SK-MEL-5 (cell line): ENCODE measurements at places on chromosomes 2 and 18. TPM values are rescaled to one million over a fixed set of nuclear protein-coding genes. Genes with fewer than 3 reads are reported as not detected.

- no peak for DNase-seq
Observed at GRCh38 chr2:20313659-20314058, 37.0 kb downstream of the PUM2 start.

DNA sequence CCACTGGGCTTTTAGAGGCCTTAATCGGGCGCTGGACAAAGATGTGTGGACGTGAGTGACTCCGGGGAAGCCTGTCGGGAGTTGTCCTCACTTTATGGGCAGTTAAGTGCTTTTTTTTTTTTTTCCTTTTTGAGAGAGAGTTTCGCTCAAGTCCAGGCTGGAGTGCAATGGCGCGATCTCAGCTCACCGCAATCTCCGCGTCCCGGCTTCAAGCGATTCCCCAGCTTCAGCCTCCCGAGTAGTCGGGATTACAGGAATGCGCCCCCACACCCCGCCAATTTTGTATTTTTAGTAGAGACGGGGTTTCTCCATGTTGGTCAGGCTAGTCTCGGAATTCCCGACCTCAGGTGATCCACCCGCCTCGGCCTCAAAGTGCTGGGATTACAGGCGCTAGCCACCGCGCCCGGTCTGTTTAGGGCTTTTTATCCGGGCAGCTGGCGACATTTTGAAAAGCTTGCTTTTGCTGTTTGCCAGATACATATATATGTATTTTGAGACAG, 1.5 kb downstream of the MSH6 start:
- no peak for DNase-seq

- DNase-seq: no peak
Observed at GRCh38 chr2:73487112-73487657, 101.5 kb downstream of the ALMS1 start.

GRCh38 chr2:227430639-227431038, 41.3 kb upstream of the AGFG1 start:
- no peak for DNase-seq

DNA sequence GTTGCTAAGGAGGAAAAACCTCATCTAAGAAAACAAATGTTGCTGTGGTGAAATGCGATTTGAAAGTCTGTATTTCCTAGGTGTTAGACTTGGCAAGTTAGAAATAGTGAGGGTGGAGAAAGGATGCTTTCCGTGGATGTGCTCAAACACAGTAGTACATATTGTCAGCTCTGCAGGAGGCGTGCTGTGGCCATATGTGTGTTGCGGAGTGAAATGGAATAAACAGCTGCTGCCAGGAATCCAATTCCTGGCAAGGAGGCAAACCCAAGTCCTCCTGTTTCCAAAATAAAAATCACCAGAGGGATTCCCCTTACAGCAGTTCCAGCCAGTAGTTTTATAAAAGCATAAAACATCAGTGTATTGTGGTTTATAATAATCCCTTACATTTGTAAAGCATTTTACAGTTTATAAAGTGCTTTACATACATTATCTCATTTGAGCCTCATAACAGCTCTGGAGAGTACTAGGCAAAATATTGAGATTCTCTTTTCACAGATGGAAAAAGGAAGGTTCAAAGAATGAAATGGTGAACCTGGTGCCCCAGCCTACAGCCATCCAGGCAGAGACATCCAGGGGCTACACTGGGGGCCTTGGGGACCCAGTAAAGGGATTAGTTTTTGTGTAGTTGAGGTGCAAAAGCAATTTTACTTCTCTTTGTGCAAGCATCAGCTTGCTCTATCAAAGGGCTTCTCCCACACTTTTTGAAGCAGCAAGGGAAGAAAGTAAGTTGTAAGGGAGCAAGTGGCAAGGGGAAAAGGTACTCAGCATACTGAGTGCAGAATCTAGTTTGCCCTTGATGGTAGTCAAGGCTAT, 206.0 kb downstream of the AGPS start:
- DNase-seq: peak; percentile 57

- DNase-seq: no peak
Observed at GRCh38 chr18:54284981-54285785, 15.9 kb downstream of the POLI start.

- peak; percentile 56 for DNase-seq
Observed at GRCh38 chr2:11750422-11750821, 4.0 kb downstream of the LPIN1 start.

GRCh38 chr2:165952085-165952484, 1.5 kb downstream of the TTC21B start:
- DNase-seq: no peak

DNA sequence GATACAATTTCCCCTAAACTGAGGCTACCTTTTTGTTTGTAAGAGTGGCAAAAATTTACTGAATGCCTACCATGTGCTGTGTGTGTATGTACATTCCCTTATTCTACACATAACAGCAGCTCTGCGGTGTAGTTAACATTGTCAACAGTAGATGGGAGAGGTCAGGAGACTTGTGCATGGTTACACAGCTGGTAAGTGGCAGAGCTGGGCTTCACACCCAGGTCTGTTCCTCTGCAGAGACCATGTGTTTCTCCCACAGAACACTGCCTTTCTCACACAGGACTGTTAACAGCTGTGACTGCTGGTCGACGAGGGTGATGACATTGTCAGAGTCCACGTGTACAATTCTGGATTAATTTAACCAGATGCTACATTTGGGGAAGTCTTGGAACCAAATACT, 49.1 kb downstream of the EML6 start:
- DNase-seq: no peak

DNA sequence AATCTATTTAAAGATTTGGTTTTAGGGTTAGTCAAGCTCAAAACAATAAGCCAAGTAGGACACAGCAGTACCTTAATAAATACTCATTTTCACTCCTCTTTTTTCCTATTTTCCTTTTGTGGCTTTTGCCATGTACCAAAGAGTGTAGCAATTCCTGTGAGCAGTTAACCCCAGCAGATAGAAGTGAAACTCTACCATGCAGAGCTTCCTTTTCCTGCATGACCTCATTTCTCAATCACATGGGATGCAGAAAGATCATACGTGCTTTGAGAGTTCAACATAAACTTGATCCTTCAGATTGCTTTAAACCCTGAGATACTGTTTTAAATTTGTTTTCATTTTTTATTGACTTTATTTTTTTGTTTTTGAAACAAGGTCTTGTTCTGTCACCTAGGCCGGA, 99.1 kb upstream of the ARHGAP15 start:
- DNase-seq: no peak

DNA sequence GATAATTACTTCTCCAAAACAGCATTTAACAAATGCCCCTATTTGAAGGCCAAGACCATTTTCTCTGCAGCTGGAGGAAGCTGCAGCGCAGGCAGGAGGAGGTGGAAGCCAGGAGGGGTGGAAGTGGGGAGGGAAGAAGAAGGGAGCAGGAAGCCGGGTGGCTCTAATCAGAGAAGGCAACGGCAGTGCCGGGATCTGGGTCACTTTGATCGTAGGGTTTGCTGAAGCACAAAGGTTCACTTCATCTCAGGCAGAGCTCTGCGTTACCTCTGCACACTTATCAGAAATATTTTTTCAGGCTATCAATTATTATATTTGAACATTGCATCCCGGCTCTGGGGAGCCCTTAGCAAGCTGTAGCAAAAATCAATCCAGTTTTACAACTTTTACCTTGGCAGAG, 315.8 kb upstream of the POU3F3 start:
- no peak for DNase-seq

DNA sequence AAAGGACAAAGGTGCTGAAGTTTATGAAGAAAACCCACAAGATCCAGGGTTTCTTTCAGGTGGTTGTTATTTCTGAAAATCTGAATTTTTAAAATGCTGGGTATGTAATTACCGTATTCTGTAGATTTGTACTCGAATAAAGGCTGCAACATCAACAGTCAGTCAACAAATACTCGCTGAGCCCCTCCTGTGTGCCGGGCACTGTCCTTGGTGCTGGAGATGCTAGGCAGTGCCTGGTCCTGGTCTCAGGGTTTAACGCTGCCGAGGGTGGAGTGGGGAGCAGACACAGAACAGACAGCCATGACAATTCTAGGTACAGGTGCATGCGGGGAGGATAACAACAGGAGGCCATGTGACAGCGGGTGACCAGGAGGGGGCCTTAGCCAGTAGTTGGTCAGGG, 27.2 kb upstream of the PDIA6 start:
- DNase-seq: no peak

GRCh38 chr2:233699424-233700027, 6.8 kb downstream of the UGT1A6 start:
- DNase-seq: no peak

GRCh38 chr2:231764760-231765159, 16.3 kb downstream of the PDE6D start:
- no peak for DNase-seq

DNA sequence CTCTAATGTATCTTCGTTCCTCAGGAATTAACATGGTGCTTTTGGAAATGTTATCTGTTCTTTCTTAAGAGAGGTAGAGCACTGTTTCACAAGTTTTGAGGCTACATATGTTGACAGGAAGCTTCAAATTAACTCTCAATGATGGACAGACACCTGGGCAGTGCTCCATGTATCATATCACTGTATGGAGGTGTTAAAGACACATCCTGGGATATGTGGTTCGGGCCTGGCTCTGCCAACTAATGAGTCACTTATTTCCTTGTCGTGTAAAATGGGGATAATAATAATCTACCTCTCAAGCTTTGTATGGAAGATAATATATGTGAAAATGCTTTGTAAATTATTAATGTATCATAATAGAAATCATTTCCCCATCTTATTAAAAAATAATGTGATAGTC, 90.2 kb downstream of the PARD3B start:
- no peak for DNase-seq

- DNase-seq: no peak
Observed at GRCh38 chr18:36427369-36427768, 129.9 kb downstream of the FHOD3 start.

DNA sequence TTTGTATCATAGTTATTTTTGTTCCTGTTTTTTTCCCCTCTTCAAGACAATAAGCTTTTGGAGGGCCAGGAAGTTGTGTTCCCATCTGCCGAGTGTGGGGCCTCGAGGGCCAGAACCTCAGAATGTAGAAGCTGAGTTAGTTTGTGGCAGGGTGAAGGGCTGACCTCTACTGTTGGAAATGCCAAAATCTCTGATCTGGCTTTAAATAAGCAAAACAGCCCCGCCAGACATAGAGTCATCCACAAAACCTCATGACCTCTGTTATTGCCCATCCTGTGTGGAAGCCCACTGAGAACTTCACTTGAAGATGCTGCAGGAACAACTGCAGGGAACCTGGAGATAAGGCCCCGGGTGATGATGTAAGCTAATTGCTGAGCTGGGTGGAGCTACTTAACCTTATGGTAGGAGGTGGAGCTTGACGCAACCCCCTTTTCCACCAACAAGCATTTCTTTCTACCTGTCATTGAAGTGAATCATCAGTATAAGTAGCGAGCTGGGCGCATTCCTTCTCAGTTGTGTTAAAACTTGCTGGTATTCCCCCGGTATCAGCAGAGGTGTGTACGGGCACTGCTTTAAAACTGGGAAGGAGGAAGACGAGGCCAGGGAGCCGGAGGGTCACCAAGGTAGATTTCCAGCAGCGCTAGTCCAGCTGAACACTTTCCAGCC, 177.2 kb downstream of the NEDD4L start:
- peak; percentile 77 for DNase-seq

DNA sequence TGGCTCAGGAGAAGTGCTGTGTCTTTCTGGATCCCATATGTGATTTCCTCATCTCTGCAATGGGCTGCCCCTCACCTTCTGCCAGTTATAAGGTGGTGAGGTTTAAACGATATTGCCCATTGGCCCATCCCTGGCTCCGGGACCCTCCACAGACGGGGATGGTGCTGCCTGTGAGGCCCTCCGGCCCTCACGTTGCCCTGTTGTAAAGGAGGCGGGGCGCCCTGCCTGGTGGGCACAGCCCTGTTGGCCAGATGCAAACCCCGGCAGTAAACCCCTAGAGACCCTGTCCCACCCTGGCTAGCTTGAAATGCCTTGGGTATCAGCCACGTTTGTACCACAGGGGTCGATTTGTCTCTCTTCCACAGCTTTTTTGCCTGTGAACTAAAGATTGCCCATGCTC, 7.4 kb downstream of the ARHGEF4 start:
- no peak for DNase-seq

DNA sequence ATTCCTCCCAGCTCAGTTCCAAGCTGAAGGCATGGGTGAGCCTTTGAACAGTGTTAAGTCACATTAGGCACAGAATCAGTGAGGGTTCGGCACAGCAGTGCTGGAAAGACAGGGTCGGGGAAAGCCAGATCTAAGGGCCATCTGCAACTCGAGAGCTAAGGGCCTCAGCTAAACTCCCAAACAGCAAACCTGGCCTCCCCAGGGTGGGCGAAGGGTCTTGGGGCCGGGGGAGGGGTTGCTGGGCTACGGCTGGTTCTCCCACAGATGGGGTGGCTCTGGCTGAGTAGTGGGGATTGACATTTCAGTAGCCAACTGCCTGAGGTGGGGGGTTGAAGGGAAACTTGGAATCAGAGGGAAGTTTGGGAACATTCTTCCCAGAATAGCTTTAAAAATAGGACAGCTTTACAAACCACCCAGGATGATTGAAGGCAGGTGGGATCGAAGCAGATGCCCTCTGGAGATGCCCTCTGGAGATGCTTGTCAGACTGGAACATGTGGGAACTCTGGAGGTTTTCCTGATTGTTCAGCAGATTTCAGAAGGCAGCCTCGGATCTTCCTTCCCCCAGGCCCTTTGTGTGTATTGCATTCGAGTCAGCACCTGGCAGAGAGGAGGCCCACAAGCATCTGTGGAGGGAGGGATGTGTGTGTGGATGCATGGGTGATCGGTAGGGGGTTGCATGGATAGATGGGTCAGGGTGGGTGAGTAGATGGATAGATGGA, 156.4 kb downstream of the SMAD7 start:
- no peak for DNase-seq

GRCh38 chr2:156999661-157000060, 257.8 kb upstream of the GALNT5 start:
- no peak for DNase-seq

- DNase-seq: no peak
Observed at GRCh38 chr18:39190508-39190907, 1624.9 kb upstream of the CELF4 start.

DNA sequence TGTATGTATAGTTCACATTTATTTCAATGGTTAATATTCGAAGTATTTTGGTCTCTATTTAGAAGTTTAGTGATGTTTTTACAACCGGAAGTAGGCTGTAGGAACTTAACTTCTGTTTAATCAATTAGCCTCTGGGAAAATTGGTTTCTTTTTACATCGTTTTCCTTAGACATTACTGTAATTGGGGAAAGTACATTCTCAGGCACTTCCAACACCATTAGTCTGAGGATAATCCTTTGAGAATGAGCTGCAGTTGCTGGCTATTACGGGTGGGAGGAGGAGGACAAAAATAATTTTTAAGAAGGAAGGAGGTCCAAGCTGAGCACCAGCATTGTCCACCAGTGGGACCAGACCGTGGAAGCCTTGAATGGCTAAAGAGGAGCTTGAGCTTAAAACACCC, 70.4 kb upstream of the ST3GAL5 start:
- no peak for DNase-seq

GRCh38 chr2:23602116-23602515, 217.1 kb downstream of the KLHL29 start:
- no peak for DNase-seq

The MROH2A gene
- 0.08 TPM in 1 of 2 replicates, not detected in the other for total RNA-seq

The SPATS2L gene
- 31.8 and 41.2 TPM in 2 replicates for total RNA-seq

The ZBTB7C gene
- total RNA-seq: 0.16 TPM in 1 of 2 replicates, not detected in the other

The PDCD1 gene
- not detected in 2 replicates for total RNA-seq

The IL36RN gene
- total RNA-seq: not detected in 2 replicates

The NBAS gene
- 59.4 and 59.6 TPM in 2 replicates for total RNA-seq

The SPDYA gene
- 0.88 and 1.2 TPM in 2 replicates for total RNA-seq
